ENCODE measurements at places on chromosomes 3 and 15.
A peak's percentile ranks its signal among the peaks of the same experiment; 100 is the strongest.

GRCh38 chr15:65212097-65212496, 824 bp upstream of the CILP start:
- peak; percentile 11 for DNase-seq

GRCh38 chr3:147699175-147699838, 290.1 kb downstream of the ZIC1 start:
- no peak for DNase-seq

GRCh38 chr15:47708161-47708980, 8.9 kb upstream of the SEMA6D start:
- no peak for DNase-seq

GRCh38 chr3:17402442-17402841, 340.0 kb downstream of the TBC1D5 start:
- DNase-seq, result no peak

DNA sequence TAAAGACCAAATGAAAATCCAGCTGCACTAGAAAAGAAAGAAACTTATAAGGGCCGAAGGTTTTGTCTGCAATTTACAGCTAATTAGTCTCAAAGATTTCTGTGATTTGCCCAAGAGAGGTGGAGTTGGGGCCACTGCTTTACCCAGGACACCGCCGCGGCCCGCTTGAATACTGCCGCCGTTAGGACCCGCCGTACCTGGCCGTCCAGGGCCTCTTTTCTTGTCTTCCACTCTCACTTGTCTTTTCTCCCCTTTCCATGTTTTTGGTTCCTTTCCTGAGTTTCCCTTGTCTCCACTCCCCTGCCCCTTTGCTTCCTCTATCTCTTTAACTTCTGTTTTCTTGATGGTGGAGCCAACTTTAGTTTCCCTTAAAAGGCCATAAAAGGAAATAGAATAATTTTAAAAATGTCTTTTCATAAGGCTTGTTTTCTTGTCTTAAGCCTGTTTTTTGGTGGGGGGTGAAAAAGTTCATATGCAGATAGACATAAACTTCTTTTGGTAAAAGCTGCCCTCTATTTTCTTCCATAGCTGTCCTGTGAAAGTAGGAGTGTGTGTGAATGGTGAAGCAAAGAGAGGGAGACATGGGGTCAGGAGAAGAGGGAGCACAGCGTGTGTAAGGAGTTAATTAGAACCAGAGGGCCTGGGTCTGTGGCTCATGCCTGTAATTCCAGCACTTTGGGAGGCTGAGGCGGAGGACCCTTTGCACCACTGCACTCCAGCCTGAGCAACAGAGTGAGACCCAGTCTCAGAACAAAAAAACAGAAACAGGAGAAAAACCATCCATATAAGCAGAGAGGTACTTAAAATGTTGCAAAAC, 16.0 kb upstream of the CCNL1 start:
- no peak for DNase-seq

DNA sequence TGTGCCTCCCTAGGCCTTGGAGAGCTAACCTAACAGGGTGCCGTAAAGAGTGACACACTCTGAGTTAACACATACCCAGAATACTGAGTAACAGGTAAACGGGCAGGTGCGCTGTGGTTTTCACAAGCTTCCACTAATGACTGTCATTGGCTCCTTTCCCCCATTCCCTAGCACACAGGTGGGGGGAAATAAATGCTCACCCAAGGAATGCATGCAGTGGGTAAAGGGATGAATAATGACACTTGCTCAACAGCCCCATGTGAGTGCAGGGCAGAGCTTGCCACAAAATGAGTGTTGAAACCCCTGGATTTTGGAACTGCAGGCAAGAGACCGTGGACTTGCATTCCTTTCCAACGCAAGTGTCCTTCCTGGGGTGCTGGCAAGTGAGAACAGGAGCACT, 57.6 kb downstream of the ADAMTS17 start:
- DNase-seq, result no peak

DNA sequence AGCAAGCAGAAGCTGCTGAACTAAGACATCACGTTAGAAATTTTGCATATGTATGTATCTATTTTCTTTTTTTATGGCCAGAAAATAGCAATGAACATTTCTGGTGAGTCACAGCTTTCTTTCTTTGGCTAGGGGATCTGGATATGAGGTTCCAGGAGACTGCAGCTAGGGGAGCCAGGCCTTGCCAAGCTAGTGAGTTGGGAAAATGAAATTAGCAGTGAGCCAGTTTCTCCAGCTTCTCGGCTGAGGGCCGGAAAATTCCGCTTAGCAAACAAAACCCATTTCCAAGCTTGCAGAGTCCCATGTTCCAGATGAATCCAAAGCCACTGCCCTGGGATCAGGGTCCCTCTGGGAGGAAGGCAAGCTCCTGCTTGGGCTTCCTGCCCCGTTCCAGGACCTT, 137.6 kb downstream of the SRGAP3 start:
- no peak for DNase-seq
